ENCODE measurements at places on chromosomes 12 and 14.

- DNase-seq: no peak
These were observed 7.8 kb downstream of the PELI2 start for GRCh38 chr14:56125772-56126636.

DNA sequence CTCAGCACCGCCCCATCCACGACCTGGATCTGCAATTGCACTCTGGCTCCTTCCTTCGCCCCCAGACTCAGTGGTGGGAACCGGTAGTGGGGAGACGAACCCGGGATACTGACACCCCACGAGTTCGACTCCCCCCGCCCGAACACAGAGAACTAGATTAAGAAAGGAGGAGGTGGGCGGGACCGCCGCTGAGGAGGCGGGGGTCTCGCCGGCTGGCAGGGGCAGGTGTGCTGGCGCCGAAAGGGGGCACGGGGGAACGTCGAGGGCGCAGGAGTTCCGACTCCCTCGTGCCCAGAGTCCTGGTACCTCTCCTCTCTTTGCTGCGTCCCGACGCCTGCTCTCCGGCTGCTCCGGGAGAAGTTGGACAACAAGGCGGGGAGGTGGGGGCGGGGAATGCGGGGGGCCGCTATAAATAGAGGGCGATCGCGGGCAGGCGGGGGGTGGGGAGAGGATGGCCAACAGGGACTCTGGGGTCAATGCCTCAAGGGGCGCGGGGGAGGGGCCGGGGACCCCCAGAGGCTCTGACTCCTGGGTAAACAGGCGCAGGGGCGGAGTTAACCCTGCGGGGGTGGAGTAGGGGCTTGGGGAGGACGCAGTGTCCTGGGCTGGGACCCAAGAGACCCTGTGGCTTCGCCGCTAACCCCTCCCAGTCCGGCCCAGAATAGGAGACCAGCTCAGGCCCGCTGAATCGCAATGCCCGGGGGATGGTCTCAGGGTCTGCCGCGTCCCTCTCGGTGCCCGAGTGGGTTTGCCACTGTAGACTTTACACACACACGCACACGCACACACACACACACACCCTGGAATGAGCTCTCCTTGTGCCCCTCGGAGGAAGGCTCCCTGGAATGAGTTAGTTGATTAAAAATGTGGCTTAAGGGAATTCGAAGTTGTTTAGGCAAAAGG is 761 bp upstream of the NDRG2 start:
- no peak for DNase-seq

DNA sequence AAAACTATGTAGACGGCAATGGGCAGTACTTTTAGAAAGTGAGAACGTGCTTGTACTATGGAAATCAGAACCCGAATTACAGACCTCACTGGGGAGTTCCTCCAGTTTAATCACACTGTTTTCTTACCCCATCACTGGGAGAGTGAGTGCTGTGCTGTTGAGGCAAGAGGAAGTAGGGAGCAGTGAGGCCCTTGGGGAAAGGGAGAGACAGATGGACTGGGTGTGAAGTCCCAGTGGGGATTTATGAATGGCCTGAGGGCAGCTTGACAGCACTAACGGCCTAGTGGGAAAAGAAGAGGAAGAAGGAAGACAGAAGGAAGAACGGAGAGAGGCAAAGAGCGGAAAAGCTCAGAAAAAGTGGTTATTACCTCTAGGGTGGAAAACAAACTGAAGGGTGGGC is 5.7 kb downstream of the MCRS1 start:
- no peak for DNase-seq

DNA sequence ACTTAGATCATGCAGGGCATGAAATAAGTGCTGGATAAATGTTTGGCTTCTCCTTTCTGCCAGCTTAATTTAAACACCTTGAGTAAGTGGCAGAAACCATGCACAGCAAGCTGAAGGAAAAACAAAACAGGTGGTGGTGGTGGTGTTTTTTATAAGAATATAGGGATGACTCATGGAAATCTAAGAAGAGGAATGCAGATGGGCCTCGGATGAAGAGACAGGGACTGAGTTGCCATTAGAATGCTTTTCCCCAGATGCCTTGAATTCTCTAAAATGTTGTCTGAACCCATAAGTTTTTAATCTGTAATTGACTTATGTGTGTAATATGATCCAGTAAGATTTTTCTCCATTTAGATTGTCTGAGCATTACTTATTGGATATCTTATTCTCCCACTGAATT is 93.1 kb upstream of the ZDHHC17 start:
- no peak for DNase-seq

- peak; percentile 34 for DNase-seq
These were observed 9.7 kb downstream of the CKB start for GRCh38 chr14:103512701-103513611.

GRCh38 chr14:93733631-93734030 is 54.7 kb downstream of the PRIMA1 start:
- DNase-seq: no peak

GRCh38 chr14:36215217-36215598 is 38.7 kb upstream of the PTCSC3 start:
- no peak for DNase-seq

GRCh38 chr12:10636611-10637010 is 23.2 kb upstream of the MAGOHB start:
- DNase-seq: no peak

DNA sequence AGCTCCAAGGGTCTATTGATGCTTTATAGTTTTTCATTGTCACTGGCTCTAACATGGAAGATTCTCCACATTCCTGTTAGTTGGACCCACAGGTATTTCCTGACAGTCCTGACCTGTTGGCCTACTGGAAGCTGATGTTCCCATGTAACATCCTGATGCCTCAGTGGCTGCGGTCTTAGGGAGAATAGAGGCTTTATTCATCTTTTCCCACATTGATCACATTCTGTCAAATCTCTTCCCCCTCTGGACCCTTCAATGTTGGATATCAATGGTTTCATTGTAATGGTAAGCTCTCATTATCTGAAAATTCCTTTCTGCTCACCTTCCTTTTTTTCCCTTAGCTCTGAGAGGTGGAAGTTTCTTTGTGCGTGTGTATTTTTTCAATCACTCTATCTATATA is 280.9 kb upstream of the TBX3 start:
- DNase-seq: no peak

GRCh38 chr12:113136128-113136989 is 798 bp upstream of the RASAL1 start:
- DNase-seq: peak; percentile 21

GRCh38 chr14:51208982-51209381 is 31.1 kb upstream of the TMX1 start:
- no peak for DNase-seq

- DNase-seq: peak; percentile 14
These were observed 233.3 kb upstream of the PPFIA2 start for GRCh38 chr12:81992461-81992860.

- DNase-seq: no peak
These were observed 744.3 kb downstream of the DIO2 start for GRCh38 chr14:79466938-79467527.

- no peak for DNase-seq
These were observed 630 bp downstream of the PLEKHH1 start for GRCh38 chr14:67533754-67534085.

- peak; percentile 31 for DNase-seq
These were observed 40.5 kb downstream of the PSMA6 start for GRCh38 chr14:35332517-35333263.

- DNase-seq: no peak
These were observed 126.9 kb upstream of the RAP1B start for GRCh38 chr12:68483592-68484383.

- peak; percentile 15 for DNase-seq
These were observed 40.6 kb downstream of the SPRING1 start for GRCh38 chr12:116697305-116697704.

- no peak for DNase-seq
These were observed 36.0 kb downstream of the TC2N start for GRCh38 chr14:91831337-91831736.

DNA sequence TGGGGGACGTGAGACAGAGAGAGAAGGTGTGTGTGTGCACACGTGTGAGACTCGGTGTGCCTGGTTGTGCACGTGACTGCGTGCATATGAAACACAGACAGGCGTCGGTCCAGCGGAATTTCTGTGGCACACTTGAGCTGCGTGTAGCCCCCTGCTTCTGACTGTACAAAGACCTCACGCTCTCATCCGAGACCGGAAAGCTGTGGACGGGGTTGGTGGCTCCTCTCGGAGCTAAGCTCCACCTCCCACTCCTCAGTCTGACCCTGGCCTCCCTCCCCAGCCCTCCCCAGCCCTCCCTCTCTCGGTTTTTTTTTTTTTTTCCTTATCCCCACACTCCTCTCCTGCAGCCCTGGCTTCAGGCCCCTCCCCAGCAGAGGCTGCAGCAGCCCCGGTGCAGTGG is 8.3 kb upstream of the C14orf180 start:
- DNase-seq: no peak

GRCh38 chr14:69505338-69506240 is 21.1 kb downstream of the PLEKHD1 start:
- no peak for DNase-seq

DNA sequence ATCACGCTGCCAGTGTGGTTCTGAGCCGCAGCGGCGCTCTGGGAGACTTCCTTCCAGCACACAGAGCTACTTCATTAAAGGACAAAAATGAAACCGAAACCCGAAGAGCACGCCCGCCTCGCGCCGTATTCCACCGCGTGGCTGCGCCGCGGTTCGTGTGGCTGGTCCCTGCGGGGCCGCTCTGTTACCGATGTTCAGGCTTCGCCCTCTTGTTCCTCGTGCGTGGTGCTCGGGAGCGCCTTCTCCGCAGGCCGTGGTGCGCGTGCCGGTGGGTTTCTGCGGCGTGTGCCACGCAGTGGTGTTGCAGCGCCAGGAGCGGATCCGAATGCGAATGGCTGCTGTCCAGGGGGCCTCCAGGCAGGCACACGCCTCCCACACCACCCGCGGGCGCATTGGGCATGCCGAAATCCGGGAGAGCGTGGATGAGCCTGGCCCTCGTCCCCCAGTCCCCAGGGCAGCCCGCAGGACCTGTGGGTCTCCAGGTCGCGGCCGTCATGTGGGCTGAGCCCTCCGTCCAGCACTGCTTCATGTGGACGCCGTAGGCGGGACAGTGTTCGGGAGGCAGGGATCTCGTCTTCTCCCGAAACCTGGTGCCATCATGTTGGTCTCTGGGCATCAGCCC is 91.2 kb downstream of the ADGRD1 start:
- peak; percentile 50 for DNase-seq

- DNase-seq: no peak
These were observed 34.7 kb downstream of the PDE6H start for GRCh38 chr12:15007551-15007950.

GRCh38 chr12:51147309-51147708 is 25.6 kb downstream of the TFCP2 start:
- no peak for DNase-seq

GRCh38 chr12:42588524-42589464 is 752 bp downstream of the PRICKLE1 start:
- DNase-seq: peak; percentile 28

- DNase-seq: peak; percentile 53
These were observed 29.3 kb upstream of the ATF1 start for GRCh38 chr12:50734409-50735263.

DNA sequence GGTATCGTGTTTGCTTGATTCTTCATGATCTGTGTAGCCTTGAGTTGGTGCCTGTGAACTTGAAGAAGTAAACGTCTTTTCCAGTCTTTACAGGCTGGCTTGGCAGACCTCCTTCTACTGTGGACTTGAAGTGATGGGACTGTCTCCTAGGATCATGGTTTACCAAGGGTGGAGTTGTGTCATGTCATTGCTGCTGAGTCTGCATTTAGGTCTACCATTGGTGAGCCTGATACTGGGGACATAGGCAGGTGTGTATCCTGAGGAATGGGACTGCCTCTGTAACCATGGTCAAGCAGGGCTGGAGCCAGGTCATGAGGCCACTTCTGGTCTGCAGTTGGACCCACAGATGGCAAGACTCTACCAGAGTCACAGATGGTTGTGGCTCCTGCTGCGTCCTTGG is 20.7 kb upstream of the PPP1R12A start:
- no peak for DNase-seq

DNA sequence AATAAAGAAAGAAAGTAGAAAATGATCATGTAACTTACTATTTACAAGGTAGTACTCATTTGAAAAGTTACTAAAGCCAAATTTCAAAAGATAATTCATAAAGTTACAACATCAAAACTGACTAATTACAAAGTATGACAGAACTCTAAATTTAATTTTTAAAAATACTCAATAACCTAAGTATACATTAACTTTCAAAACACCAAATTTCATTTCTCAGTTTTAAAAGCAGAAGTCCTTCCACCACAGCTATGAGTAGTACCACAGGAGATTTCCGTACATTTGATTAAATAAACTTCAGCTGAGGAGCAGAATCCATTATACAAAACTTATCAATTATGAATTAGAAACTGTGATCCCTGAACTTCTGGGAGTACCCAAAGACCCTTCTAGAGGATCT is 100.8 kb upstream of the BBS10 start:
- no peak for DNase-seq
